ENCODE measurements at places on chromosomes 3 and 15.

GRCh38 chr3:27943106-27943505 is 221.0 kb upstream of the EOMES start:
- no peak for DNase-seq

DNA sequence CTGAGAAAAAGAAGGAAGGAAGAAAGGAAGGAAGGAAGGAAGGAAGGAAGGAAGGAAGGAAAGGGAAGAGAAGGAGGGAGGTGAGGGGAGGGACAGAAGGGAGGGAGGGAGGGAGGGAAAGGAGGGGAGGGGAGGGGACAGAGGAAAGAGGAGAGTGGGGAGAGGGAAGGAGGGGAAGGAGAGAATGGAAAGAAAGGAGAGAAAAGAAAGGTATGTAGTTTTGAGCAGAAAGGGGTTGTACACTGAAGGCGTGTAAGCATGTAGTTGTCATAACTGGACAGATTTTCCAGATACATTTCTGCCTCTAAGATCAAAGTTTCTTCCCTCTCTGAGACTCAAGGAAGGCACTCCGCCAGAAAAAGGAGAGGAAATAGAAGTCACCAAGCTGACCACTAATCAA is 113.4 kb upstream of the KBTBD8 start:
- no peak for DNase-seq

GRCh38 chr3:71240034-71240433 is 343.5 kb downstream of the FOXP1 start:
- no peak for DNase-seq

DNA sequence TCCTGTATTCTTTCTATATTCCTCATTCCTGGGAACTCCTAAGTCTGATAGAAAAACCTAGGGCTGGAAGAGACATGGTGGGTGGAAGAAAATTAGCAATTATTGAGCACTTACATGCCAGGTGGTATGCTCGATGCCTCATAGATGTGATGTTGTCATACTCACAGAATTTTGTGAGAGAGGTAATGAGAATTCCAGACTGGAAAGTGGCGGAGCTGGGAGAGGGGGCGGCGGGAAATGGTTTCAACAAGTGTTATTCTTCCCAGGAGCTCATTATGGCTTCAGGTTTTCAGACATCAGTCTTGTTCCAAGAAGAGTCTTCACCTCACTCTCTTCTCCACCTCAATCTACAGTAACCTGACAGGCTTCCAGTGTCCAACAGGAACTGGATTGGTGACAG is 16.2 kb downstream of the TIMP4 start:
- DNase-seq, result no peak

- DNase-seq, result no peak
Measured at GRCh38 chr15:56744701-56745683, 11.7 kb upstream of the ZNF280D start.

DNA sequence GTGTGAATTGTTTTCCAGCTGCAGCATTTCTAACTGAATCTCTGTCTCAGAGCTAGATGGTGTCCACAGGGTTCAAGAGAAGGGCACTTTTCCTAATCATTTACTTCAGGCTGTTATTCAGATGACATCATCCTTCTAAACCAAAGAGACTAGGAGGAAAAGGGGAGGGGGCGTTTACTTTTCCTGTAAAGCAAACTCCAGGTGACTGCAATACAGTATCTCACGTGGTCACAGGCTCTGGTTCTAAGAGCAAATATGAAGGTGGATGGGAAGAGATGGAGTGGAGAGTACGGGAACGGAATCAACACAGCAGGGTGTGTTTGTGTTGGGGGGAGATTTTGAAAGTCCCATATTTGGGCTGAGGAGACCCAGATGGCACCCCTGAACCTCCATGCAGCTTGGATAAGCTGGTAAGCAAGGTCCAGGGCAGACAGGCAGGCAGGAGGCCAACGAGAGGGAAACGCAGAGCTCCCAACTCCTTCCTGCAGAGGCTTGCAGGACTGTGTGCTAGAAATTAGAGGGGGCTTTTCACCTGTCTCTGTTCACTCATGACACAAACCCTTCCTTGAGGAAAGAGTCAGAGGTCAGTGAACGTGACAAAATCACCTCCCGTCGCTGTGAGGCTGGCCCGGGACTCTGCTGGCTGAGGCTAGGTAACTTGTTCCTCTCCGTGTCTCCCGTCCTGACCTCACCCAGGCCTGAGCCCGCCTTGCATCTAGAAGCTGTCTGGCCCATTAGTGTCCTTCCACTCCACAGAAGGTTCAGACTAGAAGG is 151.2 kb downstream of the OPA1 start:
- no peak for DNase-seq

DNA sequence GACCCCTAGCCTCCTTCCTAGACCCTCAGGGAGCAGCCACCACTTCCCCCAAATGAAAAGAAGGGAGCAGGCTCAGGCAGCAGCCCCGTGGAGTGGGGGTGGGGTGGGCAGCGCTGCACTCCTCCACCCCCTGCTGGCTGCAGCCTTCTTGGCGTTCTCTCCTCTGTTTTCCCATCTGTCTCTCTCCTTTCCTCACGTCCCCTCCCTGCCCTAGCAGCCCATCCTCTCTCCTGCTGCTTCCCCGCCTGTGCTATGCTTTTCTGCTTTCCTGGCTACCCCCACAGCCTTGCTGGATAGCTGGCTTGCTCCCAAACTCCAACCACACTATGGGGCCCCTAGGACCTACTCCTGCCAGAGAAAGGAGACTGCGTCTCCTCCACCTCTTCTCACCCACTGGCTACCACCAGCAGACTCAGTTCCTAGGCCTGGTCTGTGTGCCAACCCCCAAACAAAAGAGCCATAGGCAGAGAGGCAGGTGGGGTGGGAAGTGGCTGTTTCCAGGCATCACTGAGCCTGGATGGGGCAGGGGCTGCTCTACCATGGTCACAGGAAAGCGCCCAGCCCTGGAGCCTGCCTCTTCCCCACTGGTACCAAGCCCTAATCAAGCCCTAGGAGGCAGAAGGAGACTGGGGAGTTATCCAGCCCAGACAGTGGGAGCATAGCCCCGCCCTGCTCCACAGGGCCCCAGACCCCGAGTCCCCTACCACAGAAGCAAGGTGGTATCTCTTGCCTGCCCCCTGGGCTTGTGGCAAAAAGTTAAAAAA is 3.4 kb upstream of the DISP2 start:
- no peak for DNase-seq

DNA sequence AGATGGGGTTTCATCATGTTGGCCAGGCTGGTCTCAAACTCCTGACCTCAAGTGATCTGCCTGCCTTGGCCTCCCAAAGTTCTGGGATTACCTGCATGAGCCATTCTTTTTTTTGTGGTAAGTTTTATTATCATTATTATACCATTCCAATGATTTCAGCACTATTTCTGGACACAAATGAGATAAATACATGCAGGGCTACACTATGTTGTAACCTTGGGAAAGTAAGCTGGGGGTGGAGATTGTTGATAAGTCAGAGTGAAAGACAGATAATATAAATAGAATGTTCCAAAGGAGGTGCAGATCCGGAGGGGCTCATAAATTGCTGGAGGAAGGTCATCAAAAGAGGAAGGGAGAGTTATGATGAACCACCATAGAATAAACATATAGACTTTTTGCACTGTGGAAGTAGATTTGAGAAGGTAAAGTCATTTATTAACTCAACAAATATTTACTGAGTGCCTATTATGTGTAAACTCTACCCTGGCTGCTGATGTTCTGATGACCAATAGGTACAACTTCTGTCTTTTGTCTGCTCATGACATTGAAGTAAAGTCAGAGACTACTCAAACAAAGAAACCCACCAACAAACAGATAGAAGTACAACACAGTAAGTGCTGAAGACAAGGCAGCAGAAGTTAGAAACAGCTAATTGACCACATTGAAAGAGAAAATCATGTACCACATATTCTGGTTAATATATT is 478.9 kb upstream of the GOLIM4 start:
- DNase-seq, result no peak

Measured in stimulated activated CD8-positive, alpha-beta memory T cell treated with anti-CD3 and anti-CD28 coated beads, Interleukin-4, amount 100 ng/mL, for 4 hours (primary cell).